ENCODE measurements at places on chromosomes 5 and 9.
A peak's percentile ranks its signal among the peaks of the same experiment; 100 is the strongest.

- DNase-seq: peak; percentile 37
Observed at GRCh38 chr9:20632705-20633104, 10.4 kb upstream of the MLLT3 start.

DNA sequence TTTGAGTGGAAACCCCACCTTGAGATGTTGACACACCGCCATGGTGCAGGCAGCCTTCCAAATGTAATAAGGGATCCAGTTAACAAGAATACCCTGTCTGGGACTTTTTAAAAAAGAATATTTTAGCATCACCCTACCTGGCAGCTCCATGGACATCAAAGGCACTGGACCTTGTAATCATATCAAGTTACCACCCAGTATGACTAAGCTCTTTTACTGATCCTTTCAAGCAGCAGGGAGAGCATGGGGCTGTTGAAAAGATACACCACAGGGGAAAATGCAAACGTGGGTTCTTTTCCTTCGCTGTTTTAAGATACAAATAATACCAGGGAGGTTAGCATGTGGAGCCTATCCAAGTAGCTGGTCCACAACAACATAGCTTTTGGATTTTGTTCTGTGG, 211.2 kb downstream of the SAXO1 start:
- no peak for DNase-seq

- no peak for DNase-seq
Observed at GRCh38 chr5:67035098-67035740, 161.4 kb downstream of the CD180 start.

GRCh38 chr5:147611483-147611882, 101.6 kb upstream of the DPYSL3 start:
- DNase-seq: no peak

- no peak for DNase-seq
Observed at GRCh38 chr5:142520885-142521284, 165.0 kb downstream of the FGF1 start.

- DNase-seq: no peak
Observed at GRCh38 chr9:108259917-108260675, 595.7 kb downstream of the ACTL7B start.

DNA sequence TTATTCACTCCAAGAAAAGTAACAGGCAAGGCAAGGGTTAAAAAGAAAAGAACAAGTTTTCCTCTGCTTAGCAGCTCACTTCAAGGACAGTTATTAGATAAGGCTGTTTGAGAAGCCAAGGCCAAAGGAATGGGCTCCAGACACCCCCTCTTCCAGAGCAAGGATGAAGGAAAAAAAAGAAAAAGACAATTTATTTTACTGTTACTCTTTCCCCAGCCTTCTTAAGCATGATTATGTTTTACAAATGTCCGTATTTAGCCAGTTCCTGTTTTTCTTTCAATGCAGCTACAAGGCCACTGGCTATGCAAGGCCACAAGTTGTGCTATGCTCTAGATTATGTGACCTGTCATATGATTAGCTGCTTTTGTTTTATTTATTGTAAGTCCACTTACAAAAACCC, 106.5 kb upstream of the SIMC1 start:
- DNase-seq: no peak

DNA sequence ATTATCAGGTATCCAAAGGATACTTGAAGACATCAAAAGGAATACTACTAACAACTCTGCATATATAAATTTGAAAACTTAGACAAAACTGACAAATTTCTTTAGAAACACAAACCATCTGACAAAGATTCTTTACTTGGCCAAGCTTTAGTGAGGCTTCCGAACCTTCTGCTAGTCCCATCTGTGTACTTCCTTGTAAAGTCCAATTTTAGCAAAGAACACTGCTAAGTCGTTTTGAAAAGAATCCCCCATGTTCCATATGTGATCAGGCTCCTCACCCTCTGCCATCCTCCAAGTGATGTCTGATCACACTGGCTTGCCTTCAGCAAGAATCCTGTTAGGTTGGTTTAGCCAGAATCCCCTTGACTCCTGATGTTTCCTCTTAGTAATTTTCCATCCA, 150.0 kb upstream of the ACO1 start:
- DNase-seq: no peak

GRCh38 chr9:80072451-80072850, 500.7 kb downstream of the TLE4 start:
- DNase-seq: no peak

- DNase-seq: no peak
Observed at GRCh38 chr5:64587370-64587769, 81.6 kb downstream of the RGS7BP start.

- DNase-seq: no peak
Observed at GRCh38 chr9:92614763-92615461, 55.0 kb downstream of the IPPK start.

DNA sequence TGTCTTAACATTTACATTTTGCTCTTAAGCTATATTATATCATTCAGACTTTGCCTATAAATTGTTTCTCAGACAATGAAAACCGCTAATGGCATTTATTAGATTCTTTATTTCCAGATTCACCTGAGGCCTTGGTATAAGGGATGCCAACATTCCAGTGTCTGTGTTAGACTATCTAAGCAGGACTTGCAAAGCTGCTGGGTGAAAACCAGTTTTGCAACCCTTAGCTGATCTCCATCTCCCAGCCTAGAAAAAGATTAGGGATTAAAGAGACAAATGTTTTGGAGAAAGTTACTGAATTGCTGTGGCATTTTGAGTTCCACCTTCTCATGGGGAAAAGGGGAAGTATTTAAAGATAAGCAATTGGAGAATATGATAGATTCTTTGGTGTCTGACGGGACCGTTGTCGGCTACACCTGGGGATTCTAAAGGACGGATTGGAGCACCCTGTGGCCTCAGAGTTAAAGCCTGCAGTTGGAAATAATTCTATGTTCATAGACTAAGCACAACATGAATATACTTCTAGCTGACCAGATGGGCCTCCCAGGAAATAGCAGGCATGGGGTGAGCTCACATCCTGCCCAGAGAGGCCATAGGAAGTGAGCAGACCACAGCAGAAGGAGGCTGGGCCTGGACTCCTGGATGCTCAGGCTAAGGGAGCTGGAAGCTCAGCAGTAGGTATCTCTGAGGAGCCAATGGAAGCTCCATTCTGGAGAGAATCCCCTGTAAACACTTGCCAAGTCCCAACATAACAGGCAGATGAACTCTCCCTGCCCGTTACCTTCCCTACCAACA, 21.8 kb downstream of the ENTREP1 start:
- DNase-seq: no peak

GRCh38 chr5:113379936-113380806, 54.6 kb downstream of the TSSK1B start:
- no peak for DNase-seq

DNA sequence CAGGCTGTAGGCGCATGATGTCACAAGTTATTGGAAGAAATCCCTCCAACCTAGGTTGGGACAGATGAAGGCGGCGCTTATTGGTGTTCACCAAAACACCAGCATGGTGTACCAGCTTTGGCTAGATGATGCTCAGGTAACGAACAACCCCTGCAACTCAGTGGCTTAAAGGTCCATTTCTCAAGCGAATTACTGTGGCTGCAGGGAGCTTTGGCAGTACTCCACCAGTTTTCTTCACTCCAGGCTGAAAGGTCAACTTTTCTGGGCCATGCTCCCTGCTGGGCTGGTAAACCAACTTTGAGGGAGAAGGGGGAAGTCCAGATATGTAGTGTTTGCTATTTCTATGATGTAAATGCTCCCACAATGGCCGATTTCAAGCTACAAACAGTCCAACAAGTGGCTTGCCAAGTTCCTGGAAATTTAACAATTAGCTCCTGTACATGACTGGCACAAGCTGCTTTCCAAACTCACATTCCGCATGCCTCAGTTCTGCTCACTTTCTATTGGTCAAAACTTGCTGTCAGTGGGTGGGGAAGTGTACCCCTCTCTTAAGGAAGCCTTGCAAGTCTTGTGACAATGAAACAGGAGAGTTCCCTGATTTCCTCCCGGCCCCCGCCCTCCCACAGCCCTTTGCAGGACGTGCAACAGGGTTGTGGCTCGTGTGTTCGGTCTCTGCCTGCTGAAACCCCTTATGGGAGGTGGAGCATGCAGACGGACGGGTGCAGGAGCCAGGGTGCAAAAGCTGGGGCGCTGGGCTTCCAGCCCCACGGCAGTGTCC, 588 bp upstream of the ZBED3 start:
- peak; percentile 87 for DNase-seq

GRCh38 chr5:71771191-71771590, 52.1 kb downstream of the CARTPT start:
- DNase-seq: no peak

- DNase-seq: no peak
Observed at GRCh38 chr5:10715605-10716290, 45.3 kb downstream of the DAP start.

Measured in suppressor macrophage (primary cell).